ENCODE measurements at places on chromosomes 7 and 10.

DNA sequence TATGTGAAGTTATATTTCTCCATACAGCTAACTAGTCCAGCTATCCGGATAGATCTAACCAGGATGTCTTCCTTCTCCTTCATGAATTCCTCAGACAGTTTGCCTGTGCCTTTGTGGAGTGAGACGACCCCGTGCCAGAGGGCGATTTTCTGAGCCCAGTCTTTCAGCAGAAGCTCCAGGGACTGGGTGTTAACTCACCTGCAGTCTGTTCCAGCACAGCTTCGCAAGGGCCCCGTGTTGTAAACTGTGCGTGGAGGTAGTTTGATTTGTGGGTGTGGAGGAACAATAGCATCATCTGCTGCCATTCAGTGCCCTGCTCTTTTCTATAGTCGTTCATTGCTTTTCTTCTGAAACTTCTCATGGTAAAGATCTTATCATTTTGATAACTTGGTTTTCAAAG lies 103.8 kb downstream of the INPP5A start:
- DNase-seq: no peak

- no peak for DNase-seq
Measured at GRCh38 chr10:110009736-110010475, 2.1 kb downstream of the ADD3 start.

DNA sequence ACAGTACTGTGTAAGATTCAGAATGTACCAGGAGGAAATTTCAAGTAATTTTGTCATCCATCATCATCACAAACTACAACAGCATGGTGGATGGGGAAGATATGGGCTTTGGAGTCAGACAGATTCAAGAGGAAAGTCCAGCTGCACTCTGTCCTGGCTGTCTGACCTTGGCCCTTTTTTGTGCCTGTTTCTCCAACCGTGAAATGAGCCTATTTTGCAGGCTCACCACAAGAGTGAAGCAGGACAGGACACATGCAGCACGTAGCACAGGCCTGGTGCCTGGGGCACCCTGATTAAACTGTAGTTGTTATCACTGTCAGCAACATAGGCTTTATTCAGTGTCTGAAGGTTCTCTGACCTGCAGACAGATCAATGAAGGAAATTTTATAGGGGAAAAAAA lies 37.6 kb downstream of the RHOBTB1 start:
- DNase-seq: no peak

- DNase-seq: no peak
Measured at GRCh38 chr10:104255311-104255981, 754 bp downstream of the GSTO1 start.

DNA sequence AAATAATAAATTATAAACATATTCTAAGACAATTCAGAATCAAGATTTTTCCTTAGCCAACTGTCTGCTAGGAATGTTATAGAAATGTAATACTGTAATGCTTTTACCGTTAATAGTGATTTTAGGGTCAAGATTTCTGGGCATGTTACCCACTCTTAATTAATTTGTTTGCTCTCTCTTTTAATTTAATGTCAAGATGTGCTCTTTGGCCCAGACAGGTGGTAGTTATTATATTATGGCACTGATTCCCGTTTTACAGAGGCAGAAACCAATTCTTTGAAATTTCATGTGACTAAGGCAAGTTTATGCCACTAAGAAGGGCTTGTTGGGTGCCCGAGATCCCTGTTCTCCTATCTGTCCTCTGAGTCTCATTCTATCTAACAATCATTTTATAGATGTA lies 959 bp upstream of the FAM107B start:
- no peak for DNase-seq

GRCh38 chr7:17937506-17938120 lies 2.7 kb downstream of the SNX13 start:
- DNase-seq: no peak

GRCh38 chr7:48466713-48467112 lies 295.5 kb downstream of the ABCA13 start:
- no peak for DNase-seq

Measured in D721Med (cell line).